Activated CD4-positive, alpha-beta T cell treated with anti-CD3 and anti-CD28 coated beads, Interleukin-2, amount 50 U/mL, for 16 hours (primary cell): ENCODE measurements at places on chromosomes 4 and X.

DNA sequence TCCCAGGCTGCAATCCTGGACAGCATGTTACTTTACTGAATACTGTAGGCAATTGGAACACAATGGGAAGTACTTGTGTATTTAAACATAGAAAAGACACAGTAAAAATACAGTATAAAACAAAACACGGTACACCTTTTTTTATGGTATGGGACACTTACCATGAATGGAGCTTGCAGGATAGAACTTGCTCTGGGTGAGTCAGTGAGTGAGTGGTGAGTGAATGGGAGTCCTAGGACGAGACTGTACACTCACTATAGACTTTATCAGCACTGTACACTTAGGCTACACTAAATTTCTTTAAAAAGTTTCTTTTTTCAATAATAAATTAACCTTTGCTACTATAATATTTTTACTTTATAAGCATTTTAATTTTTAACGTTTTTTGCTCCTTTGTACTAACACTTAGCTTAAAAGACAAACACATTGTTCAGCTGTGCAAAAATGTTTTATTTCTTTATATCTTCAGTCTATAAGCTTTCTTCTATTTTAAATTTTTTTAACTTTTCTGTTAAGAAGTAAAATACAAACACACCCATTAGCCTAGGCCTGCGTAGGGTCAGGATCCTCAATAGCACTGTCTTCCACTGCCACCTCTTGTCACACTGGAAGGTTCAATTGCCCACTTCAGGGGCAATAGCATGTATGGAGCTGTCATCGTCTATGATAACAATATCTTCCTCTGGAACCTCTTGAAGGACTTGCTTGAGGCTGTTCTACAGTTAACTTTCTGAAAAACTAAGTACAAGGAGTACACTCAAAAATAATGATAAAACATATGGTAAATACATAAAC lies 293.5 kb upstream of the FSTL5 start:
- no peak for DNase-seq

GRCh38 chr4:187077744-187078401 lies 354.2 kb upstream of the FAT1 start:
- no peak for DNase-seq

GRCh38 chr4:186726426-186727168 lies 2.9 kb upstream of the FAT1 start:
- DNase-seq = no peak

GRCh38 chr4:69811166-69811565 lies 48.8 kb downstream of the SULT1E1 start:
- DNase-seq = no peak
